ENCODE measurements at places on chromosomes 11 and 22.

DNA sequence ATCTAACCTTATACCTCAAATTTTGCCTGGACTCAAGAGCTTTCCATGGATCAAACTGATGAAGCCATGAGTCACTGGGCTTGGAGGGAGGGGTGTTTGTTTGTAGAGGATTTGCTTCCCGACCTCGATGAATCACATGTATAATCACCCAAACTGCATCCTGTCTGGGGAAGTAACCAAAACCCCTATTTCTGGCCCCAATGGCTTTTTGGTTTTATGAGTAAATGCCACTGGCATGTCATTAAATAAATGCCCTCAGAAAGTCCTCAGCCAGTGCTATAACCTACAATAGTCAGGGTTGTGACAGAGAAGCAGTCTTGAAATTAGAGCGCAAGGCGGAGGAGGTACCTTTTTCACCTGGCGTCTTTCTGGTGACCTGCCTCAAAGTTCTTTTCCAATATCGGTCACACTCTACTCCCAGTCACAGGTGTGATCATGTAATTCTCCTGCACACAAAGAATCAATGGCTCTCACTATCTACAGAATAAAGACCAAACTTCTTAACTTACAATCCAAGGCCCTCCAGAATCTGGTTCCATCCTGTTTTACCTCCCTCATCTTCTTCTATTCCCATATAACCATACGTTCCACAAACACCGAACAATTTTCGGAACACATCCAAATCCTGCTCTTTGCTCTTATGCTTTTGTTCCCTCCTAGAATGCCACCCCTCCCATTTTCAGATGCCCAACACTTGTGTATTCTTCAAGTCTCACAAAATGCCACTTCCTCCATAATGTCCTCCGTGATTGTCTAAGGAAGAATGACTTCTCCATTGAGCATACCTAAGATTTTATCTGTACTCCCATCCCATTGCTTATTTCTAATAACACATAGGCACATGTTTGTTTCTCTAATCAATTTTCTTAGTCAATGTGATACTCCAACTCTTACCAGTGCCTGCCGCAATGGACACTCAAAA, 81.3 kb upstream of the BLID start:
- DNase-seq, result no peak

GRCh38 chr22:45425531-45426265, 12.2 kb downstream of the RIBC2 start:
- DNase-seq, result no peak

DNA sequence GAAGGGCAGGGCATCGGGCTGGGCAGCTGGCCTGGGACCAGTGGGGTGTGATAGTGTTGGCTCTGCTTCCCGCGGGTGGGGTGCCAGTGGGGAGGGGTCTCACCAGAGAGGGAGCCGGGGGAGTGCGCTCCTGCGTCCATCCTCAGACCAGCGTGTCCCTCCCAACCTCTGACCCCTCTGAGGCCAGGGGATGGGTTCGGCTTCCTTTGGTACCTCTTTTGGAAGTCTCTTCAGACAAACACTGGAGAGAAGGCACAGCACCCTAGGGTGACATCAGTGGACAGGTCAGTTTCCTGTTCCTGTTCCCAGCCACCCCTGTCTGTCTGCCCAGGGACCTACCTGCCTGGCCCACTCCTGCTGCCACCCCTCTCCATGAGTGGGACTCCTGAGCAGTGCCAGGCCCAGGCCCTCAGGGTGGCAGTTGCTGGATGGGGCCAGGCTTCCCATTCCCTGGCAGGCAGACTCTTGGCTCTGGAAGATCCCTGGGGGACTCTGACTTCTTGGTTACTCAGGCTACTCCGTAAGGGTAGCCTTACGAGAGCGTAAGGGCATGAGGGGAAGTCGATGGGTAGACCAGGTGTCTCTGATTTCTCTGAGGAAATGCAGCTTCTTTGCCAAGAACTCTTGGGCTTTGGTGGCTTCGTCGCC, 2.6 kb downstream of the TAGLN start:
- no peak for DNase-seq

GRCh38 chr11:72776117-72776843, 17.6 kb downstream of the STARD10 start:
- DNase-seq, result no peak

- DNase-seq, result no peak
Measured at GRCh38 chr11:36131721-36132397, 157.4 kb downstream of the COMMD9 start.

DNA sequence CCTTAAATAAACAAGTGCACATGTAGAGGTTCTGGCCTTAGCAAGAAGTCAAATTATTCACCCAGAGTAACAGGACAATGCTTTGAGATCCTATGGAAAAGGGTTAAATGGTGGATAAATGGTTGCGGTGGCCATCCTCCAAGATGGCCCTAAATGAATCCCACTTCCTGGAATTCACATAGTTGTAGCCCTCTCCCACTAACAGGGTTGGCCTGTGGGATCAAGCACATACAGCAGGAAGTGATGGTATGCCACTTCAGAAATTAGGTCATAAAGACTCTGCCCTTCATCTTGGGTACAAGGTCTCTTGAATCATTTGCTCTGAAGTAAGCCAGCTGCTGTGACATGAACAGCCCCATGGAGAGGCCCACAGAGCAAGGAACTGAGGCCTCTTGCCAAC, 1.8 kb downstream of the ZNF280B start:
- DNase-seq, result no peak

DNA sequence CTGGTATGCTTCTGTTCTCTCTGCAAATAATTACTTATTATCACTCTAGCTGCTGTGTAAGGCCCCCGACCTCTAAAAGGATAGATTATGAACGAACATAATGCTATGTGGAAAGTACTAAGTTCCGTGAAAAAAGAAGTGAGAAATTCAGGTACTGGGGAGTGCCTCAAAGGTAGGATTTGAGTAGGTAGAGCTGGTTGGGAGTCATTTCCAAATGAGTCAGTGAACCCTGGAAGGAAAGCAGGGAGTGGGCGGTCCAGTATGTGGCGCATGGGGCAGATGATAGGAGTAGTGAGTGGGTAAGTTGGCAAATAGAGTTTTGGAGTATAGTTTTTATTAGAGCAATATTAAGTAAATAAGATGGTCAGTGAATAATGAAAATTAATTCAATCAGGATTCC, 2.4 kb downstream of the ZC3H12C start:
- DNase-seq, result no peak

- DNase-seq, result no peak
Measured at GRCh38 chr11:45057938-45058646, 88.3 kb upstream of the PRDM11 start.

GRCh38 chr22:26182723-26183122, 13.5 kb downstream of the SEZ6L start:
- DNase-seq, result no peak

- DNase-seq, result no peak
Measured at GRCh38 chr11:15969701-15970329, 386.5 kb downstream of the SOX6 start.

- DNase-seq, result no peak
Measured at GRCh38 chr22:23359583-23360123, 179.3 kb downstream of the BCR start.

Data from D721Med (cell line).